ENCODE measurements at places on chromosomes 6 and 20.

DNA sequence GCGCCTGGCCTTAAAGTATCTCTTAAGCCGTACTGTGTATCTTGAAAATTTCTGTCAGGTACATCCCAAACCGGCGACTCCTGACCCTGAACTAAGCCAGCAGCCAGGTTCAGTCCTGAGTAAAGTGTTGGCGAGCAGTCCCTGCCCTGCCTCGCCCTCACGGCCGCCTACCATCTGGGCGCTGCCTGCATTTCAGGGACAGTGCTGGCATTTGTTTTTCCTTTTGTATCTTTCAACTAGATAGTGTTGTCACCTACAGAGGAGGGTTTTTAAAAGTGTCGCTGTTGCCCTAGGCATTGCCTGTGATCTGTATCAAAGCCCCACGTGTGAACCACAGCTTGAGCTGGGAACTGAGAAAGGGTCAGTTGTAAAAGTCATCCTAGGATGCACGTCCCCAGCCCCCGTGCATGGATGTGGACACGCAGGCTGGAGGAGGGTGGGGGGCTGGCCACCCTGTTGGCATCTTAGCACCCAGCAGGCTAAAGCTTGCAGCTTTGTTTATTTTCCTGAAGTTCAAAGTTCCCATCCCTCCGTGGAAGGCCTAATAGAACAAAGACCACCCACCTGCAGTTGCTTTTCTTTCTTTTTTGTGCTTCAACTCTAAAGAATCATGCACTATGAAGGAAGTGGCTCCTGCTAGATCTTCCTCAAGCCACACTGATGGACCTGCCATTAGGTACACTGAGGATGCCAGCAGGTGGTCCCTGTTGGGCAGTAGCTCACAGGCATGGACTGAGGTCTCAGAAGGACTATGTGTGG is 136.8 kb downstream of the ZDHHC14 start:
- DNase-seq, result no peak

GRCh38 chr6:52595000-52595795 is 18.3 kb upstream of the TRAM2 start:
- DNase-seq, result no peak

- no peak for DNase-seq
Observed at GRCh38 chr6:155261111-155261900, 2.5 kb upstream of the CLDN20 start.

GRCh38 chr20:19181552-19181951 is 30.9 kb upstream of the SLC24A3 start:
- no peak for DNase-seq

GRCh38 chr6:15507221-15507620 is 155.6 kb downstream of the DTNBP1 start:
- no peak for DNase-seq

- DNase-seq, result no peak
Observed at GRCh38 chr6:12384357-12384912, 94.3 kb downstream of the EDN1 start.

- no peak for DNase-seq
Observed at GRCh38 chr6:44278774-44279697, 8.8 kb downstream of the TMEM151B start.

- peak; percentile 12 for DNase-seq
Observed at GRCh38 chr20:12207875-12208274, 290.2 kb downstream of the BTBD3 start.

GRCh38 chr20:47865912-47866311 is 80.6 kb upstream of the SULF2 start:
- no peak for DNase-seq

GRCh38 chr6:43969158-43969981 is 157.9 kb downstream of the MRPL14 start:
- DNase-seq, result no peak

DNA sequence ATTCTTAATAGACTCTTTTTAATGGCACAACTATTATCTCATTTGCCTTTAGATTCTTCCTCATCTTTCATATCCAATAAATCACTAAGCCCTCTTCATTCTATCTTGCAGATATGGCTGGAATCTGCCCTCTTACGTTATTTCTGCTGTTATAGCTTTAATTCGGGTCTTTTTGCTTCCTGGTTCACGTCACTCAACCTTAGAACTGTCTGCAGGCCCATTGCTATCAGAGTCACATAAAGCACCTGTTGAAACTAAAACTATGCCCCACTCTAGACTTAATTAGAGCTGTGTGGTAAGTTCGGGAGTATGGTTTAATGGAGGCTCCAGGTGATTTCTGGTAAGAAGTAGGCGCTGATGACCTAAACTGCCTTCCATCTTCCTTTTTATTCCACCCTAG is 988 bp downstream of the QRSL1 start:
- no peak for DNase-seq

DNA sequence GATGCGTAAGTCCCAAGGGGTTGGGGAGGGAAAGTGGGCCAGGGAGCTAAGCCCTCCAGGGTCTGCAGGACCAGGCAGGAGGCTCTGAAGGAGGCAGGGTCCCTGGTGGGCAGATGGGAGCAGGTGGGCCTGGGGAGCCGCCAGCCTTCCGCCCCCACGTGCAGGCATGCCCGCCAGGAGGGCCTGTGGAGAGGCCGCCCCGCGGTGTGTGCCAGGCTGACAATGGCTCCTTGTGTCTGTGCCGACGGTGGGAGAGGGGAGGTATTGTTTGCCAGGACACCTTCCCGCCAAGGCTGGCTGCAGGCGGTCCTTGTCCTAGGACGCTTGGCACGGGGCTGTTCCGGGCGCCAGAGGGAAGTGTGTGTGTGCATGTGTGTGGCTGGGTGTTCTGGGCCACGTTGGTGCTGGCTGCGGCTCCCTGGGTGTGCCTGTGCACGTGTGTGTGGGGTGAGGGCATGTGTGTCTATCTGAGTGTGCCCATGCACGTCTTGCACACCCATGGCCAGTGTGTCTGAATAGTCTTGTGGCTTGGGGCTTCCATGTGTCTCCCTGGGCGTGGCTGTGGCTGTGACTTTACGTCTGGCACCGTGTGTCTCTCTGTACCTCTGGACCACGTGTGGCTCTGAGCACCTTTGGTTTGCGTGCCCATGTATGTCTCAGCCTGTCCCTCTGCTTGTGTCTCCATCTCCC is 153.0 kb downstream of the CEBPB start:
- DNase-seq, result peak; percentile 41

GRCh38 chr6:152355166-152355565 is 282.0 kb downstream of the SYNE1 start:
- no peak for DNase-seq
